NCI-H345 (cell line): ENCODE measurements at places on chromosomes 4 and X.

- DNase-seq, result no peak
Measured at GRCh38 chrX:109841869-109842579, 109.0 kb upstream of the ACSL4 start.

GRCh38 chr4:2932321-2932950 lies 30.8 kb downstream of the NOP14 start:
- no peak for DNase-seq

DNA sequence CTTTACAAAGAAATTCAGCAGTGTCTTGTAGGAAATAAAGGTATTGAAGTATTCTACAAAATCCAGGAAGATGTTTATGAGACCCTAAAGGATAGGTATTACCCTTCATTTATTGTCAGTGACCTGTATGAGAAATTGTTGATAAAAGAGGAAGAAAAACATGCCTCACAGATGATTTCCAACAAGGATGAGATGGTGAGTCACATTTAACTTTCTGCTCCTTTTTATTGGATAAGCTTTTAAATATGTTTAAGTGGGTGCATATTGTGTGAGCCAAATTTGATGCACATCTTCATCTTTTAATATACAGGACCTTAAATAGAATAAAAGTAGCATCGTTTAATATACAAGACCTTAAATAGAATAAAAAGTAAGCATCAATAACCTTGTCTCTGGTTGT lies 72.1 kb downstream of the LRP2BP start:
- DNase-seq, result no peak

DNA sequence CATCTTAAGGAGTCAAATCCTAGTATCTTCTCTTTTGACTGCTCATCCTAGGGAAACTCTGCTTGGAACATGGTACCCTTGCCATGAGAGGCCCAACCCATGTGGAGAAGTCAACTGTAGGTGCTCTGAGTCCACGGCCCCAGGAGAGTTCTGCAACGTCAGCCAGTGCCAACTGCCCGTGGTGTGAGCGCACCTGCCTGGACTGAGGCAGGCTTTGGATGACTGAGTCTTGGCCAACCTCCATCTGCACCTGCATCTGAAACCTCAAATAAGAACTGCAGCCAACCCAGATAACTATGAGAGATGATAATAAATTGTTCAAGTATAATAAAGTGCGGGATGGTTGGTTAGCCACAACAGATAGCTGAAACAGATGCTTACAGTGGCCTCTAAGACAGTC lies 772.0 kb downstream of the TRIML1 start:
- no peak for DNase-seq

DNA sequence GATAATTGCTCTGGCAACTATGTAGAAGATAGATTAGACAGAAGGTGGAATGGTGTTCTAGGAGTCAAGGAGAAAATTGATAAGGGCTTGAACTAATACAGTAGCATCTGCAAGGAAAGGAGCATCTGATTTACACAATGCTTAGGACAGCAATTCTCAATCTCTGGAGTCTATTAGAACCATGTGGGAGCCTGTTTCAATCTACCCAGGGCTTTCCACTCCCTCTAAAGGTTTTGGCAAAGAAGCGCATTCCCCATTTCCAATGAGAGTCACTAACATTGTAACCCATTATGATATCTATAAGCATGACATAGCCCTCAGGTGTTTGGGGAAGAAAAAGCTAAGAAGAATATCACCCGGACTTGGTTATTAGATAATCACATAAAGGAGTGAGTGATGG lies 168.2 kb downstream of the COL25A1 start:
- no peak for DNase-seq

- no peak for DNase-seq
Measured at GRCh38 chrX:118795528-118796280, 27.9 kb upstream of the ZCCHC12 start.

- no peak for DNase-seq
Measured at GRCh38 chr4:2304877-2305561, 43.1 kb upstream of the MXD4 start.

DNA sequence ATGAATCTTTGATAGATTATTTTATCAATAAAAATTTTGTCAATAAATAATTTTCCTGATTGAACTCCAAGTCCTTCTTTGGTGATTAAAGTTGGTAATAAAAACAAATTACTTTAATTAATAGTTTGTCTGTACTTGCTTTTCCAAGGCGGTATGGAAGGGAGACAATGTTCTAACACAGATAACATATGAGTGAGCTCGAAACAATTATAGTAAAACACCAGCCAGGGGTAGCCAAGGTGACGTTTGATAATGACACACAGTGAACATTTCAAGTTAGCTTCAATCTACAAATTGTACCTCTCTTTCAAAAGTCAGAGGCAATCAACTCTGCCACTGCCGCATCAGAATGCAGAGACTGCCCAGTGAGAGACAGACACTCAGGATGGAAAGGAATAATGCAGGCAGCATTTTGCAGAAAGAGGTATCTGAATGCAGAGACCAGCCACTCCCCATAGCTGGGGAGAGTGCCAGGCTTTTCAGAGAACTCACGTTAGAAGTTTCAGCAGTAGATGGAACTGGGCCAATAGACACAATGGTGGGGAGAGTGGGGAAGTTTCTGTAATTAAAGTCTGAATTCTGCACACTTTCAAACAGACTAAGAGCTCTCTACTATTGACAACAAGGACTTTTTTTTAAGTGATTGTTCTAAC lies 18.1 kb upstream of the ATOH1 start:
- peak; percentile 10 for DNase-seq

- no peak for DNase-seq
Measured at GRCh38 chr4:22794732-22795131, 102.0 kb downstream of the GBA3 start.

- DNase-seq, result no peak
Measured at GRCh38 chr4:104728380-104729122, 233.9 kb upstream of the CXXC4 start.

GRCh38 chrX:33725535-33726210 lies 406.4 kb downstream of the FAM47A start:
- DNase-seq, result no peak

DNA sequence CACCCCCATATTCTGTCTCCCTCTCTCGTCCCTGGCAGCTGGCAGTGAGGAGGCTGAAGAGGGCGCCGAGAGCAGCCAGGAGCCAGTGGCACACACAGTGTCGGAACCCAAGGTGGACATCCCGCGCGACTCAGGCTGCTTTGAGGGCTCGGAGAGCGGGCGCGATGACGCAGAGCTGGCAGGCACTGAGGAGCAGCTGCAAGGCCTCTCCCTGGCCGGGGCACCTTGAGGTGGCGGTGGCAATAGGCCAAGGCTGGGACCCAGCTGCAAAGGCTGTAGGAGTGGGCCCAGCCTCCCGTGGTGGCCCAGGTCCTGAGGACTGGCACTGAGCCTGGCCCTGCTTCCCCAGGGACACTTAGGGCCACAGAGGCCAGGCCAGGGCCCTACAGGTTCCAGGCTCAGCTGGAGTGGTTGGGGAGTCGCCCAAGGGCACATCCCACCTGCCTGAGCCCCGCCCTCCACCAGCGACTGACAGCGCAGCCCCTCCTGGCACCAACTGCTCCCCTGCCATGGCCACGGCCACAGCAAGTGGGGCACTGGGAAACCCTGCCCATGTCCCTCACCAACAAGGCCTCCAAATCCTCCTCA lies 13.9 kb downstream of the SASH3 start:
- DNase-seq, result peak; percentile 32

GRCh38 chr4:110472583-110473329 lies 3.2 kb upstream of the ENPEP start:
- DNase-seq, result no peak

DNA sequence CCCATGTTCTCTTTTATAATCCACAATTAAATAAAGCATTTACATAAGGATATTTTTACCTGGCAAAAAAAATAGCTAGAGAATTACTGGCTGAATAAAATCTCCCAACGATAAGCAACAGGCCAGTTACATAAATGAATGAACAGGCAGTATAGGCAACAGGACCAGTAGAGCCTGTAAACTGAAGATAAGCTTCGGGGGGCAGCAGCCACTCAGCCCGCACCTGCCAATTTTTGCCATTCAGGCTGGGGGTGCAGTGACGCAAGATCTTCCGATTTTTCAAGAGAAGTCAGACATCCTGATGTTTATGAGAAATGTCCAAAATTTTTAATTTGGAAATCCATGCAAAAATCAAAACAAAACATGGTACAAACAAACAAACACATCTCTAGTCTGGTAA lies 49.0 kb upstream of the CDKN2AIP start:
- no peak for DNase-seq

GRCh38 chr4:38948551-38948950 lies 80.9 kb downstream of the FAM114A1 start:
- no peak for DNase-seq

- DNase-seq, result no peak
Measured at GRCh38 chr4:139907001-139907809, 241.6 kb downstream of the MGST2 start.

GRCh38 chrX:38045538-38046096 lies 39.3 kb downstream of the SYTL5 start:
- DNase-seq, result no peak

GRCh38 chr4:16217300-16218051 lies 8.8 kb downstream of the TAPT1 start:
- no peak for DNase-seq

DNA sequence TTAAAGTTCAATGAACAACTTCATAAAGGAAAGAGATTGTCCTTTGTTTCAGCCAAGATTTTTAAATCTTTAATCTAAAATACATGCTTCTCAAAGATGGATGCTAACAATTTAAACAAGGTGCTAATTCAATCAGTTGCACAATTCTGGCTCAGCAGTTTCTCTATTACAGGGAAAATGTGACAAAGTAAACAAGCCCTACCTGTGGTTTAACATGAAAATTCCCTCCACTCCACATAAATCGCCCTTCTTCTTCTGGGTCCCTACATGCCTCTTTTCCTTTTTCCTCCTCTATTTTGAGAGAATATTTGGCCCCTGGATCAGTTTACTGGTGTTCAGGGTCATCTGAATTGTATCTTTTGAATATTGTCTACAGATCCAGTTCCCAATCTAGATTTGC lies 80.6 kb downstream of the FRYL start:
- no peak for DNase-seq
